ENCODE measurements at places on chromosomes 7 and 10.

DNA sequence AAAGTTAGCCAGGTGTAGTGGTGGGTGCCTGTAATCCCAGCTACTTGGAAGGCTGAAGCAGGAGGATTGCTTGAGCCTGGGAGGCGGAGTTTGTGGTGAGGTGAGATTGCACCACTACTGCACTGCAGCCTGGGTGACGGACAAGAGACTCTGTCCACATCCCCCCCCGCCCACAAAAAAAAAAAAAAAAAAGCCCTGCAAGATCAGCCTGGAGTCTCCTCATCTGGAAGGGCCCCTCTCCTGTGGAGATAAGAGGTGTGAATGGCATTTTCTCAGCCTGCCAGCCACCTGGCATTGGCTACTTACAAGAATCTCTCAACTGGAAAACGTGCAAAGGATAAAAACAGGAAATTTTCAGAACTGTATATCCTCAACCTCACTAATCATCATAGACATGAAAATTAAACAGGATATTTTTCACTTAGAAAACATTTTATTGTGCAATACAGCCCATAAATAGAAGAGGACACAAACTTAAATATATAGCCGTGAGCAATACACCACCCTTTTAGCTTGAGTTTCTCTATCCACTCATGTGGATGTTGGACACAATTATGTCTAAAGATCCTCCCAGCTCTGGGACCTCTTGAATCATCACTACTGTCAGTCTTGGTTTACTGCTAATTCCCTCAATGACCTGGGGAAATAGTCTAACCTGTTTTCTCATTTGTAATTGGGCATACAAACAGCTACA lies 11.3 kb upstream of the TSPAN15 start:
- H3K4me3 ChIP-seq: no peak overlapping the region
- H3K27me3 ChIP-seq: no peaks in the 10 kb centered on the region
- no peaks in the 10 kb centered on the region for H3K4me1 ChIP-seq
- H3K36me3 ChIP-seq: no peaks in the 10 kb centered on the region
- no peak overlapping the region for H3K27ac ChIP-seq

DNA sequence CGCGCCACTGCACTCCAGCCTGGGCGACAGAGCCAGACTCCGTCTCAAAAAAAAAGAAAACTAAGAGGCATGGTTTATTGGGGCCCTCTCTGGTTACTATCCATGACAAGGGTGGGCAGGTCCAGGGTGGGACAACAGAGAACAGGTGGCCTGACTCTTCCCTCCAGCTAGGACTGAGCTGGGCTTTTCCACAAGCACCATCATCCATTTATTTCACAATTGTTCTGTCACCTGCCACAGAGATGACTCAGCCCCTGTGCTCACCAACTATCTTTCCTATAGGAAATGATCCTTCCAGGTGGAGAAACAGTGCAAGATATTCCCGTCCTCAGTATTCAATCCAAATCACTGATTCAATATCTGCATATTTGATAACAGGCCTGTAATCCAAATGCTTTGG lies 44.9 kb upstream of the MYL10 start:
- no peak overlapping the region for H3K4me3 ChIP-seq
- DNase-seq: no peak
- no peaks in the 10 kb centered on the region for H3K4me1 ChIP-seq
- H3K27me3 ChIP-seq: no peaks in the 10 kb centered on the region
- H3K27ac ChIP-seq: no peak overlapping the region

GRCh38 chr10:19728964-19729363 lies 87.3 kb upstream of the PLXDC2 start:
- no peak overlapping the region for H3K27ac ChIP-seq
- no peaks in the 10 kb centered on the region for H3K27me3 ChIP-seq
- no peaks in the 10 kb centered on the region for H3K4me1 ChIP-seq
- no peak for DNase-seq
- no peak overlapping the region for H3K4me3 ChIP-seq

GRCh38 chr7:38478404-38478803 lies 152.8 kb downstream of the AMPH start:
- H3K27me3 ChIP-seq: no peaks in the 10 kb centered on the region
- H3K27ac ChIP-seq: no peak overlapping the region
- H3K36me3 ChIP-seq: no peaks in the 10 kb centered on the region
- DNase-seq: no peak
- H3K4me1 ChIP-seq: no peaks in the 10 kb centered on the region

DNA sequence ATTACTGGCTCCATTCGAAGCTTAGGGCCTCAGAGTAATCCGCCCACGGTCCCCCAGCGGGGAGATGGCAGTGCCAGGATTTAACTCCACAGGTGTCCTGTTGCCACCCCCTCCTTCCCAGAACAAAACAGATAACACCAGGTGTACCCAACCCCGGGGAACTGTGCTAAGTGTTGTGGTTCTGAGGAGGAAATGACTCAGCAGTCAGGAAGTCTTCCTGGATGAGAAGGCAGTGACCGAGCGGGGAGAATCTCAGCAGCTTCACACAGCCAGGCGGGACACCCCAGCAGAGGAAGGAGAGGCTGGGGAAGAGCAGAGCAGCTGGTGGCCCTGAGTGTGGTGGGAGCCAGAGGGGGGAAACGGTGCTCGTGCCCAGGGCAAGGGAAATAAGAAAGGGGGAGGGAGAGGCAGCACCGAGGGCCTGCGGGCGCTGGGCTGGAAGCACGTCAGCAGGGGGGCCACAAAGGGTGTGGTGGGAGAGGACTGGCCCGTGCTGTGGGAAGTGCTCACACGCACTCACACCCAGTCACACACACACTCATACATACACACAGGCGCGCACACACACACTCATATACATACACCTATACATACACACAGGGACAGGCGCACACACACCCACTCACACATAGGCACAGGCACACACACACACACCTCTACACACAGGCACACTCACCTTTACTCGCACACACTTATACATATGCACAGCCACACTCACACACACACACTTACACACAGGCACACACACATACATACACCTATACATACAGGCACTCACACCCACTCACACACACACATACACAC lies 59.8 kb upstream of the CHST15 start:
- H3K4me3 ChIP-seq: peak overlapping the region; percentile 10
- no peak for DNase-seq
- no peak overlapping the region for H3K27ac ChIP-seq
- no peaks in the 10 kb centered on the region for H3K36me3 ChIP-seq
- H3K4me1 ChIP-seq: peaks cover 19% of the 10 kb centered on the region

DNA sequence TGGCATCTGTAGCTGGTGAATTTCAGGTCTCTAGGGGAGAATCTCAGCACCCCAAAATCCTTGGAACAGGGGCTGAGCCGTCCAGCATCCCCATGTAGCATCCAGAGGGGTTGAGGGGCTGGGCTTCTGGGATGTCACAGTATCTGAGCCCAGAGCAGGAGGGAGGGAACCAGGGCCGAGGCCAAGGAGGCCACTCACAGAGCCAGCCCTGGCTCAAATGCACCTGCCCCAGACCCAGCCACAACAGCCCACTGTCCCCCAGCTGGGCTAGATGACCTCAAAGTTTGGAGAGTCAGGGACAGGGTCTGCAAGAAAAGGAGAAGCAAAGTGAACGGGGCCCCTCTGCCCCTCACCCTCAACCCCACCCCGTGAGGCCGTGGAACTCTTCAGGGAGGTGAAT lies 22.3 kb downstream of the VSIR start:
- H3K27ac ChIP-seq: no peak overlapping the region
- peaks cover 17% of the 10 kb centered on the region for H3K36me3 ChIP-seq
- H3K27me3 ChIP-seq: no peaks in the 10 kb centered on the region
- no peak overlapping the region for H3K4me3 ChIP-seq

GRCh38 chr7:151178236-151178635 lies 8.8 kb downstream of the ASB10 start:
- H3K4me1 ChIP-seq: no peaks in the 10 kb centered on the region
- no peak overlapping the region for H3K27ac ChIP-seq
- no peak overlapping the region for H3K4me3 ChIP-seq

DNA sequence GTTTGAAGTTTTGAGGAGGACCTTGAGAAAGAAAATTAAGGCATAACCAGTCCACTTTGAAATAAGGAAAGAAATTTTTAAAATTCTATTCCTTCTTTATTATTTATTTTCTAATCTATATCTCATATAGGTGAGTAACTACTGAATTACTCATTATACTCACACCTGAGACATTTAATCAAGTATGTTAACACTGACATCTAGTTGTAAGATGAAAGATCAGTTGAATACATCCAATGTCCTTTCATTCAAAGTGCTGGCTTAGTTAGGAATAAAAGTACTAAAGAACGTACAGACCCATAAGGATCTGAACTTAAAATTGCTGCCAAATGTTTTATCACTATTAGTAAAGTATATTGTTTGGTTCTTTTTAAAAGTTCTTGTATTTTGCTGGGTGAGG lies 23.5 kb downstream of the TRDMT1 start:
- no peak for DNase-seq
- peaks cover 6% of the 10 kb centered on the region for H3K4me1 ChIP-seq
- H3K27me3 ChIP-seq: no peaks in the 10 kb centered on the region
- H3K36me3 ChIP-seq: no peaks in the 10 kb centered on the region
- no peak overlapping the region for H3K4me3 ChIP-seq

DNA sequence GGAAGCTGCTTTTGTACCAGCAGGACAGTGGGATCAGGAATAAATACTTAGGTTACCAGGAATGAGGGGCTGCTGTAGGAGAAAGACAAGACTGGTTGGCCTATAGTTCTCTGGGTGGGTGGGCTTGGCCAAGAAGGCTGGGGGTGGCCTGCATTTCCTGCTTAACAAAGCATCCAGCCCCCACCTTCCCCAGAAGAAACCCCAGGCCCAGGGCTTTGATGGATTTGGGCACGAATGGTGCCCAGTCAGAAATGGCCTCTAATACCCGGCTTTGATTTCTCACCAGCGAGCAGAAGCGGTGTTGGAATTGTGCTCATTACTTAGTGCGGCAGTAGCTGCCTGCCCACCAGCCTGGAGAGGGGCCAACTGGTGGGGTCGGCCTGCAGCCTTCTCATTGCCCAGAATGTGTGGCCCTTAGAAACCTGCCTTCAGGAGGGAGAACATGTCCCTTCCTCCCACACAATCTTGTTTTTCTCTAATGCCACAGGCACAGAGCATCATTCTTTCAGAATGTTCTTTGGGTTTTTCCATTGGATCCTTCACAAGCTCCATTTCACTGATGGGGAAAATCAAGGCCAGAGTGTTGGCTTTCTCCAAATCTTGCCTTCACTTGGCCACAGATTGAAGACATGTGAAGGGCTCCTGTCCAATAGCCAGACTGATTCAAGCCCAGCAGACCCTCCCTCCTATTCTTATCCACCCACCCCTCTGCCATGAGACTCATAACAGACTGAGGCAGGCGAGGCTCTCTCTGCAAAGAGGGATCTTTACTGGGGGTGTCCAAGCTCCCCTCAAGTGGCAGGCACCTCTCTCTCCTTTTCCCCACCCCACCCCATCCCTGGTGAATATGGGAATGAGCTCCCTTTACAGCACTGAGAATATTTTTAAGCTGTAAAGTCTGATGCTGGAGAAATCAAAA lies 2.5 kb downstream of the UNC5B start:
- H3K27me3 ChIP-seq: peaks cover 40% of the 10 kb centered on the region
- peaks cover 6% of the 10 kb centered on the region for H3K4me1 ChIP-seq
- no peaks in the 10 kb centered on the region for H3K36me3 ChIP-seq

DNA sequence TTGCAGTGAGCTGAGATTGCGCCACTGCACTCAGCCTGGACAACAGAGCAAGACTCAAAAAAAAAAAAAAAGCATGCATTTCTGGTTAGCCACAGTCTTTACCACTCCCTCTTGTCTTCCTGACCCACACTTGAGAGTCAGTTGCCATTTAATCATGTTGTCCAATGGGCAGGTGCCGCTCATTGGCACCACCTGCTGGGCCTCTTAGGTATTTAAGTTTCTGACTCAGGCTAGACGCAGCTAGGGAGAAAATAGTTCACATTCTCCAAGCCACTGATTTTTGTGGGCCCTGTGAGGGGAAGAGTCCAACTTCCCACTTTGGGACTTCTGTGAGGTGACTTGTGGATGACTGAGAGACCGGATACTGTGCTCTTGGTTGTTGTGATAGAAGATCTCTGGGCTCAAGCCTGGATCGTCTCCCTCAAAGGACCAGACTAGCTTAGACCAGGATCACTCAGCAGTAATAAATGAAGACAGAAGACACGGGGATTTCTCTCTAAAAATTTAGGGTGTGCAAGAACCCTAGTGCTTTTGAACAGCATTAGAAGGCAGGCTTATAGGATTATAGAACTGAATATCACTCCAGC lies 26.8 kb upstream of the SORCS3 start:
- H3K27ac ChIP-seq: no peak overlapping the region
- H3K4me3 ChIP-seq: no peak overlapping the region
- H3K4me1 ChIP-seq: no peaks in the 10 kb centered on the region
- H3K36me3 ChIP-seq: no peaks in the 10 kb centered on the region
- no peaks in the 10 kb centered on the region for H3K27me3 ChIP-seq
- no peak for DNase-seq

DNA sequence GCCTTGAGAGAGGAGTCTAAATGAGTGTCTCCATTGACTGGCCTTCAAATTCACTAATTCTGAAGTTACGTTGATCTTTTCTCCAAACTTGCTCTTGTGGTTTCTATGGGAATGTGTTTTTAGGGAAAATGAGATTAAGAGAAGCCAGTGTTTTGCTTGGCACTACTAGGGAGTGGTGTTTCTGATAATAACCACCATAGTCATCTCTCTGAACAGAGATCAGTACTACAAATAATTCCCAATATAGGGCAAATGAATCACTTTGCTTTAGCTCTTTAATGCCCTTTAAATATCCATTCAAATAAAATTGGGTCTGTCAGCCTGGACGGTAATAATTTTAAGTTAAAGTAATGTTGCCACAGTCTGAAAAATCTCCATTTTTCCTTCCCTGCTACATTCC lies 90.8 kb downstream of the NRF1 start:
- no peaks in the 10 kb centered on the region for H3K36me3 ChIP-seq
- no peak overlapping the region for H3K27ac ChIP-seq
- DNase-seq: no peak
- H3K4me1 ChIP-seq: no peaks in the 10 kb centered on the region
- no peak overlapping the region for H3K4me3 ChIP-seq

- peak overlapping the region; percentile 86 for H3K27ac ChIP-seq
- no peaks in the 10 kb centered on the region for H3K27me3 ChIP-seq
Measured at GRCh38 chr7:140230516-140230860, 53.7 kb upstream of the KDM7A start.

DNA sequence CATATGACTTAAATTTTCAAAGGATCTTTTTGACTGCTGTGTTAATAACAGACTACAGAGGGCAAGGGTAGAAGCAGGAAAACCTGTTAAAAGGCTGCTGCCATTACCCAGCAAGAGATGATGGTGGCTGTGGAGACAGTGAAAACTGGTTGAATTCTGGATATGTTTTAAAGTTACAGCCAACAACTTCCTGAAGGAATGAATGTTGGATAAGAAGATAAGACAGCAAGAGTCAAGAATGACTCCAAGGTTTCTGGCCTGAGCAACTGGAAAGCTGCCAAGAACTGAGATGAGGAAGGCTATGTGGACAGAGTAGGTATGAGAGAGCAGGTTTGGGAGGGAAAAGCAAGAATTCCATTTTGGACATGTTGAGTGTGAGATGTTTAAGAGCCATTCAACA lies 19.1 kb downstream of the CNOT4 start:
- no peak for DNase-seq
- no peaks in the 10 kb centered on the region for H3K36me3 ChIP-seq
- peaks cover 21% of the 10 kb centered on the region for H3K4me1 ChIP-seq
- H3K27me3 ChIP-seq: no peaks in the 10 kb centered on the region

DNA sequence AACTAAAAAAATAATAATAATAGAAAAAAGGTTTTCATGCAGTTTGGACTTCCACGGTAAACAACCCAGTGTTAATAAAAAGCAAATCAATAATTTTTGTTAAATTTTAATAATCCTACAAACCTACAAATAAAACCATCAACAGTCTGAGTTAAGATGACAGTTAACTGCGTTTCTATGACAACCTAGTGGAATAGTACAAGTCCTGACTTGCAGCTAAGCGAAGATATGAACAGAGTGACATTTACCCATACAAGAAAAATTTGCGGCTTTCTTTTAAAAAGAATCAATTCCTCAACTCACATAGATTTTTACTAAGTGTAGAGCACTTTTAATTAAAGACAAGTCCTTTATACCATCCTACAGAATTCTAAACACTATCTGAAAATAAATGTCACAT lies 35.6 kb downstream of the VPS41 start:
- H3K27ac ChIP-seq: no peak overlapping the region
- H3K27me3 ChIP-seq: no peaks in the 10 kb centered on the region
- H3K4me3 ChIP-seq: no peak overlapping the region
- no peak for DNase-seq
